ENCODE measurements at places on chromosomes 11 and 22. TPM values are rescaled to one million over a fixed set of nuclear protein-coding genes. Genes with fewer than 3 reads are reported as not detected.

DNA sequence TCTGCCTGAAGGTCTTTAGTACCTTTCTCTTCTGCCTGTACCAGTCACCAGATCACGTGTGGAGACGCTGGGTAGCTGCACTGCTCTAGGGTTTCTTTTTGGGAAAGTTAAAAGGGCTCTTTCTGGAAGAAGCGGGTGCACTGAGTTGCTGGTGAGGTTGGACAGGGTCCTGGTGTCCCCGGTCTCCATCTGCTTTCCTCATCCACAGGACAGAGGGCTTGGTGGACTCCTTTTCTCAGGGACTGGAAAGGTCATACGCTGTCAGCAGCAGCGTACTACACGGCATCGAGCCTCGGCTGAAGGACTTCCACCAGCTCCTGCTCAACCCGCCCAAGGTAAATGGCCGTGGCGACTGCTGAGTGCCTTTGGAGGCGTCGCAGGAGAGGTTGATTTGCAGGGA is 52.8 kb downstream of the SBF1 start:
- no peaks in the 10 kb centered on the region for H3K27me3 ChIP-seq
- peaks cover 5% of the 10 kb centered on the region for H3K36me3 ChIP-seq
- H3K27ac ChIP-seq, result no peak overlapping the region
- no peak for DNase-seq

MRGPRE gene
- total RNA-seq, result 0.13 TPM

CSTF3 gene
- 29.8 TPM for total RNA-seq

SMIM35 gene
- total RNA-seq, result not detected

GRCh38 chr22:26852176-26852575 is 194.8 kb downstream of the MIAT start:
- H3K4me1 ChIP-seq, result no peaks in the 10 kb centered on the region
- H3K4me3 ChIP-seq, result no peak overlapping the region
- no peak overlapping the region for H3K27ac ChIP-seq
- no peaks in the 10 kb centered on the region for H3K27me3 ChIP-seq
- DNase-seq, result no peak
- no peaks in the 10 kb centered on the region for H3K36me3 ChIP-seq

DNA sequence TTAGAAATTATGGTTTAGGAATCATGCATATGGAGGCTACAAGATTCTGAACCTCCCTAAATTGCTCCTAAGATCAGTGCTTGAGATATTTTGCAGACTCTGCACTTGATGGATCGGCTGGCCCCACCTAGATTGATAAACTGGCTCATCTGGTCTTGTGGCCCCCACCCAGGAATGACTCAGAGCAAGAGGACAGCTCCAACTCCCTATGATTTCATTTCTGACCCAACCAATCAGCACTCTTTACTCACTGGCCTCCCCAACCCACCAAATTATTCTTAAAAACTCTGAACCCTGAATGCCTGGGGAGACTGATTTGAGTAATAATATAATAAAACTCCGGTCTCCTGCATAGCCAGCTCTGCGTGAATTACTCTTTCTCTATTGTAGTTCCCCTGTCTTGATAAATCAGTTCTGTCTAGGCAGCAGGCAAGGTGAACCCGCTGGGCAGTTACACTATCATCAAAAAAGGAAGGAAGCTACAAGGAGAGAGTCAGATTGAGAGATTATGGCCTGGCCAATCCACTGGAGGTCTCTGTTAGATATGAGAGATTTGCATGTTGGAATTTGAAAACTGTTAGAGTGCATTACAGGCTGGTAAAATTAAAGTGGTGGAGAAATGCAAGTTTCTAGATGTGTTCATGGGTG is 245.8 kb downstream of the CSNK2A3 start:
- no peaks in the 10 kb centered on the region for H3K4me1 ChIP-seq
- H3K4me3 ChIP-seq, result no peak overlapping the region
- no peak overlapping the region for H3K27ac ChIP-seq
- no peak for DNase-seq
- no peaks in the 10 kb centered on the region for H3K36me3 ChIP-seq

GRCh38 chr11:46413760-46414465 is 22.3 kb upstream of the CHRM4 start:
- no peaks in the 10 kb centered on the region for H3K4me1 ChIP-seq
- H3K36me3 ChIP-seq, result peaks cover 10% of the 10 kb centered on the region
- H3K27ac ChIP-seq, result no peak overlapping the region
- H3K27me3 ChIP-seq, result no peaks in the 10 kb centered on the region
- H3K4me3 ChIP-seq, result no peak overlapping the region

DNA sequence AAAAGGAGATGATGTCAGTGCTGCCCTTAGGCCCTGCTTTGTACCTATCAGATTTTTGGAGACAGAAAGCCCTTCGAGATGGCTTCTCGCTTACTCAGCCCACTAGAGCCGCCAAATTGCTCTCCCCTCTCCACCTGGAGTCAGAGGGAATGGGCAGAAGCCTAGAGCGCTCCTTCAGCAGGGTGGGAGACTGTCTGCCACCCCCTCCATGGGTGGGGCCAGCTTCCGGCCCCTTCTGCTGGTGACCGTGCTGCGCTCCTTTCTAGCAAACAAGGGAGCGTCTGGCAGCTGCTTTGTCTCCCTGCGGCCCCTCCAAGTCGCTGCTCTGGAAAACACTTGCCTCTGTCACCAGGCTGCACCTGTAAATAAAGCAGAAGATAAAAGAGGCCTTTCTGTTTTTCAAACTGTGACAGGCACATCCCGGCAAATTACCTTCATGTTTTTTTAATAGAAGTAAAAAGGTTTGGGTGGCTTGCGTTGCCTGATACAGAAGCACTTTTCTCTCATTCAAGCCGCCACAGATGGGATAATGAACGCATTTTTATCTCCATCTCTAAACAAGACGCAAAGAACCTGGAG is 145.7 kb upstream of the NECTIN1 start:
- DNase-seq, result no peak
- H3K4me1 ChIP-seq, result no peaks in the 10 kb centered on the region
- H3K27me3 ChIP-seq, result peaks cover 28% of the 10 kb centered on the region
- no peaks in the 10 kb centered on the region for H3K36me3 ChIP-seq
- H3K4me3 ChIP-seq, result no peak overlapping the region
- H3K27ac ChIP-seq, result no peak overlapping the region

C1QTNF4 gene
- total RNA-seq, result not detected

MUC2 gene
- total RNA-seq, result 0.08 TPM

Data from Panc1 (cell line).